ENCODE measurements at places on chromosomes 4 and X. TPM values are rescaled to one million over a fixed set of nuclear protein-coding genes. Genes with fewer than 3 reads are reported as not detected.

Gene MAGEA6
- total RNA-seq, result not detected

Gene TMEM255A
- 0.52 TPM for total RNA-seq

DNA sequence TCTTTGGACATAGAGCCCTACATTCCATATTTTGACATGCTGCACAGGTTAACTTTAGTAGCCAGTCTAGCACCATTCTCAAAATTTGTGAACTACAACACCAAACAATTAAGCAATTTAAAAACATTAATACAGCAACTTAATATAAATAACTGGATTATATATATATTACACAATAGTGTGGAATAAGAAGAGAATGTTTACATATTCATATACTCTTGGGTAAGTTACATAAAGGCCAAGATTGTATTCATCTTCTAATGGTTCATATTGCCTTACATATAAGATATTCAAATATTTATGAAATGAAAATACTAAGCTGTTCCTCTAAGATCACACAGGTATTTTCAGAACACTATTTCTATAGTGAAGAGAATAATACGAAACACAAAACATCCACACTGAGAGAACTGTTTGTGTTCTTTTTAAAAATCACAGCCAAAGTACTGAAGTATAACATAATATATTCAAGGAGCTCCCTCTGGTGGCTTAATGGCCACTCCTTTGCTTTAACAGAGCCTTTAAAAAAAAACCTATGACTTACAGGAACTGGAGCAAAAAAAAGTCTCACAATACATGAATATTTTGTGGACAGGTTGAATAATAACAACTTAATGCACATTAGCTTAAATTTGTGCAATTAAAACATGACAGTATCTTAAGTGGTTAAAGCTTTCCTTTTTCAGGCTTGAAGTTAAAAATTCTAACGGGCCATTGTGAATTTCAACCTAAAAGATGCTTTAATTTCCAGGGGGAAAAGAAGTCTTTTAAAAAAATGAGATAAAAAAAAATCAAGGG, 46.2 kb downstream of the NEK1 start:
- DNase-seq, result no peak

- no peak for DNase-seq
Observed at GRCh38 chrX:9429767-9430166, 35.1 kb upstream of the TBL1X start.

- peak; percentile 33 for DNase-seq
Observed at GRCh38 chr4:129240816-129241215, 144.9 kb downstream of the C4orf33 start.

GRCh38 chr4:56513517-56513916, 7.9 kb downstream of the ARL9 start:
- no peak for DNase-seq

- no peak for DNase-seq
Observed at GRCh38 chrX:134558133-134558532, 98.2 kb downstream of the HPRT1 start.

- no peak for DNase-seq
Observed at GRCh38 chrX:72346302-72346949, 40.7 kb upstream of the CITED1 start.

DNA sequence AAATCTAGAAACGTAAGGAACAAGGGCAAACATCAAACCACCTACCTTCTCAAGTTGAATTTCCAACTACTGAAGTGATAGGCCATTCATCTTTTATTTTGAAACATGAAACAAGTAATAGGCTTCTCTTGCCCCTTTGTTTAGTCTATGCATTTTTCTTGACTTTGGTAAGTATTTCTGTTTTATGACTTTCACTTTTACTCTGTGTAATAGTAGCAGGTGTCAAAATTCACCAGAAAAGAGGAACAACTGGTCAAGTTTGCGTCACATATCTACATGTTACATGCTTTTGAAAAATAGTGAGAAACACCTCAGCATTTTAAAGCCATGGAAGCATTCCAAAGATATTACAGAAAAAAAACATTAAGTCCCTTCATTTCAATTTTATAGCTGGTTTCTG, 157.1 kb upstream of the FTHL17 start:
- DNase-seq, result no peak

DNA sequence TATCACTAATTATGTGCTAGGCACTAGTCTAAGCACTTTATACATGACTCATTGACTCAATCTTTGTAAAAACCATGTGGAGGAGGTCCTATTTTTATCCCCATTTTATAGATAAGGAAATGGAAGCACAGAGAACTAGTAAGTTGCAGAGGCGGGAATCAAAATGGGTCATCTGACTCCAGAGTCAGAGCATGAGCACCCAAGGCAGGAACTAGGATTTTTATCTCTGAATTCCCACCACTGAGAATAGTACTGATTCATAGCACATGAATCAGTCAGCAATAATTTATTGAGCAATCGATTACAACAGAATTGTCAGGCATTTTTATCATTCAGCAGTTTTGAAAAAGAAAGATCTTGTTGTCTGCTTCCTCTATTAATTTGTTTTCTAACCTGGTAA, 19.3 kb downstream of the SCARB2 start:
- DNase-seq, result no peak

- no peak for DNase-seq
Observed at GRCh38 chr4:112637552-112637866, 566 bp downstream of the LARP7 start.

DNA sequence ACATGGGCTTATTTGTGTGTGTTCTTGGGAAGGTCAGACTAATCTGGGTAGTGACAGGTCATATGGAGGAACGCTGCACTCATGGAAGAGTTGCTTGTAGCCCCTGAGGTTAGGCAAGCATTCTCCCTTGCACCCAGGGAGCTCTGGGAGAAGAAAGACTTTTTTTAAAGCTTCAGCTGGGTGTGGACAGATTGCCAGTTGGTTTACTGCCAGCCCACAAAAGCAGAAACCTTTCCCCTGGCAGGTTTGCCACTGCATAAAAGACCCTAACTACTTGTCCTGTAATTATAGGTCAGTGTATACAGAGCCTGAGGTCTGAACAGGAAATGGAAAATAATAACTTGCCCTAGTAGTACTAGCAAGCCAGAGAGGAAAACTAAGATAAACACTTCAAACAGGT, 7.4 kb upstream of the NFKB1 start:
- DNase-seq, result no peak

GRCh38 chrX:139892512-139892911, 40.3 kb downstream of the ATP11C start:
- no peak for DNase-seq

GRCh38 chrX:82412858-82413257, 1095.2 kb upstream of the POU3F4 start:
- no peak for DNase-seq

All from pancreas (tissue), 10 donors.